ENCODE measurements at places on chromosomes 12 and 14.

- DNase-seq = no peak
Observed at GRCh38 chr12:13372386-13372785, 175.9 kb downstream of the EMP1 start.

- DNase-seq = peak; percentile 5
Observed at GRCh38 chr12:6193853-6194815, 6.1 kb upstream of the CD9 start.

DNA sequence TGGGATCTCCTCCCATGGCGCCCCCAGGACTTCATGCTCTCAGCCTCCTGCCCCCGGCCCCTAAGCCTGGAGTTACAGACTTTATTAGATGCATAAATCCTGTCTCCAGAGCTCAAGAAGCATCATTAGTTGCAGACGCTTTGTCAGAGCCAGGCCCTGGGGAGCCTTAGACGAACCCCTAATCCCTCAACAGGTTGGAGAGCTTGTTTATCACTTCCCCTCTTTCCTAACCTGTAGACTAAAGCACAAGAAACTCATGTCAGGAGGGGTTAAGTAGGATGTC, 260 bp upstream of the NPFF start:
- DNase-seq = no peak

- DNase-seq = no peak
Observed at GRCh38 chr12:2125651-2126522, 73.1 kb downstream of the CACNA1C start.

DNA sequence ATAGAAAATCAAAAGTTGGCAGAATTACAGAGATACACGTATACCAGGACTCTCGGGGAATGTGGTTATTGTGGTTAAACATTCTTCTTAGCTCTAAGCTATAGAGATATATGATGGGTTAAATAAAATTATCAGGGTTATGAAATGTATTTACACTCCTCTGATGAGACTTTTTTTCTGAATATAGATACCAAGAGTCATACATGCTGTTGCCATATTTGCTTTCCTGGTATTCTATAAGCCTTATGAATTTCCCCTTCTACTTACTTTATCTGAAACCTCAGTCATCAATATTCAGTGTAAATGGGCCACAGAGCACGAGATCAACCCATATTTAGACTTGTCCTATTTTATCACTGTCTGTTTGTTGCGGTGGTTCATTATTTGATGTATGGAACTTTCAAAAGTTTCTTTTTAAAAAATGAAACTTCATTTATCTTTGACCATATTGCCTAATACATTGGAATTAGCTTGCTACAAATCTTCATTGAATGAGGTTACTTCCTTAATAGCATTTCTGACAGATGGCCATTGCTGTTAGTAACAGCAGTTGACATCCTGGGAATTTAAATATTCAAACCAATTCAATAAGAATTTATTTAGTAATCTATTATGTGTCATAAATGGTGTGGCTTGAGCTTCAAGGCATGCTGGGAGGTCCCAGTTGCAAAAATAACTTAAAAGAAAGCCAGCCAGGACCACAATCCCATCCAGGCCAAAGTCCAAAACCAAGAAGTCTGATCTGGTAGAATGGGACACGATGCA, 393.5 kb downstream of the PCNX1 start:
- DNase-seq = no peak

DNA sequence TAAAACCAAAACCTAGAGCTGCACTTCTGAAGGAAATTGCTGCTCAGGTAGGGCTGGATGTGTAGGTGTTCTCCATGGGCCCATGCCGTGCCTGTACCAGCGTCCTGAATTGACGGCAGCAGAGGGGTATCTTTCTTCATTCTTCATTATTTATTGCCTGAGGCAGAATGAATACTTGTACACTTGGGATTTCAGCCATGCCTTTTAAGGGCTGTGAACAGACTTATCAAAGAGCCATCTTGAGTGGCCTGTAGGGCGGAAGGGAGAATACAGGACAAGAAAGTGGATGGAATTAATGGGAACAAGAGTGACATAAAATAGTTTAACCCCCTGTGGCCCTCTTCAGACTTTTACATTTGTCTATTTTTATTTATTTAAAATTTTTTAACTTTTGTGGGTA, 61.4 kb downstream of the RASSF3 start:
- DNase-seq = no peak

DNA sequence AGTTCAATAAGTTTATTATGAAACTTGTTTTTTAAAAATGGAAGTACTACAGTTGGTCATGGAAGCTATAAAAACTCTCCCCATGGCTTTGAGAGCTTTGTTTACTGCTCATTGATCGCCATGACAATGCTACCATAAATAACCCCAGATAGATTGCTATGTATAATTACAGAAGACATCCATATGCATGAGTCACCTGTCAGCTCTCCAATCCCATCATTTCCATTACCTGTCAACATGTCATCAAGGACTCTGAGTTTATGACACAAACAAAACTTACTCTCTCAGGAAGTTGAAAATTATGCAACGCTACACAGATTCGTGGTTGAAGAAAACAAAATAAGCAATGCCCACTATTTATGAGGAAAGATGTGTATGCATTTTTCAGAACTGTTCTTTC, 144.4 kb downstream of the SEC23A start:
- no peak for DNase-seq

DNA sequence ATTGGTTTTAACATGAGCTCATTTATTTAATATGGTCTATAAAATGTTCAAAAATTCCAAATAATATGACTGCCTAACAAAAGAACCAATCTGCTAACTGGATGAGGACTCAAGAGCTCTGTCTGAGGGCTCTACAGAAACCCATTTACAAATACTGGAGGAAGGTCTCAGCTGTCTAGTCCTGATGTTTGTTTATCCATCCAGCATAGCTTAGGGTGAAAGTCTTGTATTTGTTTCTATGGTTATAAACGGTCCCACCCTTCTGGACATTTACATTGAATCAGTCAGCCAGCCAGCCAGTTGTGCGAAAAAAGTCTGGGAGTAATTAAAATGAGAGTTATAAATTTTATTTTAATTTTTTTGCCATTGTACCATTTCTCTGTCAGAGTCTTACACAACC, 220.7 kb downstream of the BMP4 start:
- no peak for DNase-seq

DNA sequence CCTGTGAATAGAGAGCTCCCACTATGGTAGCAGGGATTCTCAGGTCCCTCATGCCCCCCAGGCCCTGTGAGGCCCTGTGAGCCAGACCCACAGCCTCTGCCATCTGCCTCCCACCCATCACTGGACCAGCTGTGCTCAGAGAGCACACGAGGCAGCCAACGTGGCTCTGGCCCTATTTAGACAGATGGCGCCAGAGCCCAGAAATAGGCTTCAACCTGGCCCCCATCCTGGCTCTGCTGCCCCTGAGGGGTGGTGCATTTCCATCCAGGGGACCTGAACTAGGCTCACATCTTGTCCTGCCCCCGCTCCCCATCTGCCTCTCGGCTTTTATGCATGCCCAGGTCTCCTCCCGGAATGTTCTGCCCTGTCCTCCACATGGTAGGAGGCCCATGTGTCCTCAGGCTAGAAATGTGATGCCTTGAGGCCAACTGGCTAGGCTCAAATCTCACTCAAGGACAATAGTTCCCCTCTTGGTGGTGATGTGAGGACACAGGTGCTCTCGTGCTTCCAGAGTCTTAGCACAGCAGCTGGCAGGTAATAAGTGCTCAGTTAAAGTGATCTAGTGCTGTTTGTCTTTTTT, 18.9 kb downstream of the TMEM63C start:
- DNase-seq = no peak

DNA sequence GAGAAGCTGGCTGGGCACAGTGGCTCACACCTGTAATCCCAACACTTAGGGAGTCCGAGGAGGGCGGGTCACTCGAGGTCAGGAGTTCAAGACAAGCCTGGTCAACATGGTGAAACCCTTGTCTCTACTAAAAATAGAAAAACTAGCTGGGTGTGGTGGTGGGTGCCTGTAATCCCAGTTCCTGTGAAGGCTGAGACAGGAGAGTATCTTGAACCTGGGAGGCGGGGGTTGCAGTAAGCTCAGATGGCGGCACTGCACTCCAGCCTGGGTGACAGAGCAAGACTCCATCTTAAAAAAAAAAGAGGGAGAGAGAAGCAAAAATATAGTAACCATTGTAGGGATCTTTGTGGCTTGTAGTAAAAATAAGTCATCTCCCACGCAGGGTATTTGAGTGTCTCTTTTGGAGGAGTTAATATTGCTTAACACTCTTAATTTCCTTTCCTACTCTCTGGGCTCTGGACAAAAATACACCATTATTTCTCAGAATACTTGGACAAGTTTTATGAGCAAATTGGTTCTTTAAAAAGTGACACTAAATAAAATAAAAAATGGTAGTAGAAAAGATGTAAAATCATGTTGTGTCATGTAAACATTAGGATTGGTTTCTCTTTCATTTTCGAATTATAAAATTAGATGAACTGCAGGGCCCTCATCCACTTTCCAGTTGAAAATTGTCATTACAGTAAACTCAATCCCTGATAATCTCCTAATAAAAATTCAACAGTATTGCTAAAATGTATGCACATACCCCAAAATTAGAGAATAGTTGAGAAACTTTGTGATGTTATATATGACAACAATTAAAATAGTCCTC, 61.1 kb upstream of the C12orf71 start:
- DNase-seq = no peak

DNA sequence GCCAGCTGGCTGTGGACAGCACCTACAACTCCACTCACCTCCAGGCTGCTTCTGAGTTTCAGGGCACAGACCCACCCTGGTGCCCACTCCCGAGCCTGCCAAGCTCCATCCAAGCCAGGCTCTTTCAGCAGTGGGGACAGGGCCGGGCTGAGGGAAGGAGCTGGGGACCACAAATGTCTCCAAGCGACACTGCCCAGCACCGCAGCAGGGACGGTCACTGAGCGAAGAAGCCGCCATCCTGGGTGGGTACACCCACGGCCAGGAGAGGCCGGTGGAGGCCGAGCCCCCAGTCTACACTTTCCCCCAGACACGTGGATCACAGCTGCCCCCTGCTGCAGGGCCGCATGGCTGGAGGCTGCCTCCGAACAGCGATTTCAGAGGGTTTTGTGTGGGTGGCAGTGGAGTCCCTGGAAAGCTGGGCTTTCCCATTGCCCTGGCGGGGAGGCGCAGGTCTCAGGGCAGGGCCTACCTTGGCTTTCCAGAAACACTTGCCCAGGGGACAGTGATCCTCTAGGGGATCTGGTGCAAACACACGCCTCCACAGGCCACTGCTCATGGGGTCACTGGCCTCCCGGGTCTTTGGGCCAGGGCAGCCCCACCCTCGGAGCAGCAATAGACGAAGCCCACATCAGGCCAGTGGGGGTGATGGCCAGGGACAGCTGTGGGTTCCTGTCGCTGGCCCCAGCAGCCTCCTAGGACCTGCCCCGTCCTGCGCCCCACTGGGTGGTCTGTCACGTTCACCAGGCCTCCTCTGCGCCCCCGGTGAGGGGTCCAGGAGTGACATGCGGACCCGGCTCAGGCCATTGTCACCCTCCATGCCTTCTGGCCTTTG, 1.2 kb upstream of the GPR132 start:
- DNase-seq = no peak

DNA sequence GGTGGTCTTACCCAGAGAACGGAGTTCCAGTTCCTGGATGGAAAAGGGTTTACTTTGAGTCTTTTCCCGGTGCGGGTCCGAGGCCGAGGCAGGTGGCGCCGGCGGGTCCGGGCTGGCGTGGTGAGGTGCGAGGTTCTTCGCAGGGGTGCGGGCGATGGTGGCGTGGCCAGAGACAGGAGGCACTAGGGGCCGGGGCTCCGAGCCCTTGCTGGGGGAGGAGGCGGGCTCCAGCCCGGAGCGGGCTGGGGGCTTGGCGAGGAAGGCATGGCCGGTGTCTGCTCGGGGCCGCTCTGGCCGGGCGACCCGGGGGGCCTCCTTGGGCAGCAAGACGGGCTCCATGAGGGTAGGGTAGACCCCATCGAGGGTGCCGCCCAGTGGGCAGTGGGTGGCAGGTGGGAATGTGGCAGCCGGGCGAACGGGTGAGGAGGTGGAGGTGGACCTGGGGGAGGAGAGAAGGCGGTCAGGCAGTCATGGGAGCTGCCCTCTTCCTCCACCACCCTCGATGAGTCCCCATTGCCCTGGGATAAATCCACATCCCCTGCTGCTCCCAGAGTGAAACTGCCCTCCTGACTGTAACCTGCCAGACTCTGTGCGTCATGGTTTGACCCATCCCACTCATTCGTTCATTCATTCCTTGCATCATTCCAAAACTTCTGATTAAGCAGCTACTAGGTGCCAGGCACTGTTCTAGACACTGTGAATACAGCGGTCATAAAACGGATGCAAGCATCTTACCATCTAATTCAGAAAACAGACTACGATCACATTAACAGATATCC, 42.0 kb downstream of the RFLNA start:
- no peak for DNase-seq

DNA sequence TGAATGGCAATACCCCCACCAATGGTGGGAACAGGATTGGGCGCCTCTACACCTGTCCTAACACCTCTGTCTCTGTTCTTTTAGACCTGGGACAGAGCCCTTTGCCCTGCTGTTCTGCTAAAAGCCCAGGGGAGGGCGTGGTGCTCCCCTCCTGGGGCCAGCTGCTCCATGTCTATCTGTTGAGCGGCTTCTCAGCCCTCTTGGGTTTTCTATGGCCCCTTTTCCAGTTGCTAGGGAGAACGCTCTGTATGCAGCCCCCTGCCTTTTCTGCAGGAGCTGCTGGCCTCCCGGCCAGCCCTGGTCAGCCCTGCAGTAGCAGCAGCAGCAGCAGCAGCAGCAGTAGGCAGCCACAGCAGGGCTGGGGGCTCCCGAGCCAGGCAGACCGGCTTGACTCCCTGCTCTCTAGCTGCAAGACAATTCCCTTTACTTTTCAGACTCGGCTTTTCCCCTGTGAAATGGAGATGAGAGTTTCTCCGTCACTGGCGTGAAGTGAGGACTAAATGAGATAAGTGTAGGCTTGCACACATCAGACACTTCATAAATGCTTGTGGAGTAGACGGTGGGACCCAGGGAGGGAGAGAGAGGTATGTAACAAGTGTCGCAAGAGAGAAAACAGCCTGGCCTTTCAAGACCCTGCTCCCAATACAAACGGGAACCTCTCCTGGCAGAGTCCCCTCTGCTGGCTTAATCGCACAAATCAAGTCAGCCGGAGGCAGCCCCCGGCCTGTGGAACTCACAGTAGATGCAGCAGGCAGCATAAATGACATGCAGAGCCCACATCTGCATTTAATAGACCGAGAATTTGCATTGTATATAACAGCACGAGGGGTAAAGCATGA, 1.0 kb downstream of the RTL1 start:
- DNase-seq = no peak

- DNase-seq = no peak
Observed at GRCh38 chr12:51911307-51911706, 4.0 kb downstream of the ACVRL1 start.

- no peak for DNase-seq
Observed at GRCh38 chr12:13735734-13736133, 245.7 kb downstream of the GRIN2B start.

- no peak for DNase-seq
Observed at GRCh38 chr12:103794309-103795213, 46.5 kb downstream of the NT5DC3 start.

- DNase-seq = no peak
Observed at GRCh38 chr12:90460681-90461080, 494.3 kb downstream of the CCER1 start.

GRCh38 chr12:121465921-121466793, 66.2 kb downstream of the RNF34 start:
- DNase-seq = no peak

GRCh38 chr12:4270831-4271716, 2.5 kb upstream of the CCND2 start:
- no peak for DNase-seq

- DNase-seq = no peak
Observed at GRCh38 chr14:70190156-70190555, 1.4 kb upstream of the SLC8A3 start.
